ENCODE measurements at places on chromosomes 1 and 21. TPM values are rescaled to one million over a fixed set of nuclear protein-coding genes. Genes with fewer than 3 reads are reported as not detected.

GRCh38 chr1:108645564-108646184, 15.2 kb downstream of the HENMT1 start:
- DNase-seq: no peak

- no peak for DNase-seq
These were observed 67.7 kb downstream of the SELENOF start for GRCh38 chr1:86846164-86846647.

- DNase-seq: no peak
These were observed 765 bp upstream of the VPS45 start for GRCh38 chr1:150066838-150067183.

DNA sequence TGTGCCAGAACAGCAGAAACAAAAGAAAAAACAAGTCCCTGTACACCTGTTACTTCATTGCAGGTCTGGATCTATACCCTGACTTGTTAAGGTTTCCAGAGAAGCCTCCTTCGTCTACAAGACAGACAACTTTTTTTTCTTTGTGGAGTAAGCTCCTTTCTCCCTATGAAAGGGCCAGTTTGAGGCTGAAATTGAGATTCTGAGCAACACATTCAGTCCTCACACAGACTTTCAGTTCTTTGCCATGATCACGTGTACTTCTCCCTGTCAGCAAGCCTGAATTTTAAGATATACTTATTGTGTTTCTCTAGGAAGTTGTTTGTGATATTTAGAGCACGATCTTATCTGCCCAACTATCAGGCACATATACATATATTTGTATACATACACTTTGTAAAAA, 374.0 kb downstream of the NTNG1 start:
- DNase-seq: no peak

DNA sequence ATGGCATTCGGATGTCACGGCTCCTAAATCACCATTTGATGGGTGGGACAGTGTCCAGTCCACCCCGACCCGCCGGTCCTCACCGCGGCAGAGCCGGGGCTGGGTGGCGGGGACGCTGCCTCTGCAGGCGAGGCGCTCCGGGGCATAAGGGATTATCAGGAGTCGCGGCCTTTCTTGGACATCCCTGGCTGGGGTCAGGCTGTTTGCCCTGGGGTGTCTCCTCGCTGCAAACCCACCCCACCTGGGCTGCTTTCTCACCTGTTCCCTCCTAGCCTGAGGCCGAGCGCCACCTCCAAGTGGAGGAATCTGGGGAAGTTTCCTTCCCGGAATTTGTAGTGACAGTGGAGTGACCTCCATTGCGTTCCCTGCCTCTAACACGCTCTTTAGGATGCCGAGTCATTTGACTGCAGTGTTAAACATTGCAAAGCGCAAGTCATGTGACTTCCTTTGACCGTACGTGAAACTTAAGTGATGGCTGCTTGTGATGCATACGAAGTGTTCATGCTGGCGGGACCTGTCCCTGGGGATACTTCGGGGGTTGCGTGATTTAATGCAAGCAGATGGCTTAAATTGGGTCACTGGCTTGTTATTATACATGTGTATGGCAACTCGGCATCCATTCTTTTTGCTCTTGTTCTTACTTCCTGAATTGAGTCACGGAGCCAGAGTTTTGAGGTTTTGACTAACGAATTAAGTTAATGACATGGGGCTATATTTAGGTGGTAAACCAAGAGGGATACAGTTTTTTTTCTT, 536 bp downstream of the LGALS8 start:
- DNase-seq: no peak

The SYT2 gene
- polyA plus RNA-seq: 2.7 TPM

The NTMT2 gene
- polyA plus RNA-seq: not detected

The CHI3L1 gene
- polyA plus RNA-seq: 7.4 TPM

The PTPN7 gene
- 1.3 TPM for polyA plus RNA-seq

Data from left kidney (tissue), 8 donors.